ENCODE measurements at places on chromosomes 1 and 21. TPM values are rescaled to one million over a fixed set of nuclear protein-coding genes. Genes with fewer than 3 reads are reported as not detected.

DNA sequence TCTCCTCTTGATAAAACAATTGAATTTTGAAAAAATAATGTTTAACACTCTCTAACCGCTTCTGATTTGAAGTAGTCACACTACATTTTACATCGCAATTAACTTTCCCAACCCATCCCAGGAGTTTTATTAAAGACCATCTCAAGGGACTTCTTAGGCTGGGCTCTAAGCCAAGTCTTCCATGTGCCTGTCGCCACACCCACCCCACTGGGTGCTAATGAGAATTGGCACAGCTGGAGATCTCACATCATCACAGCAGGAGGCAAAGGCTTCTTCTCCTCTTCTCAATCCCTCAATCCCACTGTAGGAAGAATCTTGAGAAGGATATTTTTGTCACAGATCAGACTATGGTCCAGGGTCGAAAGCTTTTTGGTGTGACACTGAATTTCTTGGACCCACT, 328.9 kb downstream of the NUF2 start:
- DNase-seq: peak; percentile 95

DNA sequence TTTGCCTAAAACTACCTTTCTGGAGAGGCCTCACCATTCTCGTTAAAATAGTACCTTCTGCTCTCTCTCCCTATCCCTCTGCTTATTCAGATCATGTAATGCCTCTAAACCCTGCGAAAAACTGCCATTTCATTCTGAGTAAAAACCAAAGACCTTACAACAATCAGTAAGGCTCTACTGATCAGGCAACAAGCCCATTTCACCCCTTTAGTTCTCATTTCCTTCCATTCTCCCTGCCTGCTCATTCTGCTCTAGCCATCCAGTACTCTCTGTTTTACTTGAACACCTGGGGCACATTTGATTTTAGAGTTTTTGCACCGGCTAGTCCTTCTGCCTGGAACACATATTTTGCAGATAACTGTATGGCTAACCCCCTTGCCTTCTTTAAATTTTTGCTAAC, 187.8 kb downstream of the COQ8A start:
- no peak for DNase-seq

GRCh38 chr1:185693654-185694053, 40.5 kb upstream of the HMCN1 start:
- DNase-seq: peak; percentile 53

The BNIPL gene
- total RNA-seq: 1.5 TPM

The NTMT2 gene
- total RNA-seq: not detected

- no peak for DNase-seq
Measured at GRCh38 chr1:21922090-21923013, 14.8 kb downstream of the HSPG2 start.

DNA sequence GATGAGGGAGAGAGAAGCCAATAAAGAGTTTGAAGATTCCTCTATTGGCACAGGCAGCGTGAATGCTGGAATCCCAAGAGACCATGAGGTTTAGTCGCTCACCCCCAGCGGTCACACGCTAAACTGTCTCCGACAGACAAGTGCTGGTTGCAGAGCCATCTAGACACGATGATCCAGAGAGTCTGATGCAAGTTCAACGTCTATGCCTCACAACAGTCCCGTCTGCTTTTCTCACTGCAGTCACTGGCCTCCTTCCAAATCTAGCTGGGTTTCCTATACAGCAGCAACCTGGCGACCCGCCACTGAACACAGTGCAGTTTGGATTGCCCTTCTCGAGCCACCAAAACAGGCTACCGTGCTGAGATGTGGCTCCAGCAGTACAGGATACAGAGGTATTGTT, 98.6 kb upstream of the KRTAP19-8 start:
- DNase-seq: peak; percentile 73
